Neural cell (in vitro differentiated cells): ENCODE measurements at places on chromosomes 5 and 9. TPM values are rescaled to one million over a fixed set of nuclear protein-coding genes. Genes with fewer than 3 reads are reported as not detected.

GPSM1 gene
- polyA plus RNA-seq = 117 and 148 TPM in 2 replicates

MLANA gene
- not detected in 2 replicates for polyA plus RNA-seq

CATSPER3 gene
- polyA plus RNA-seq = 0.17 and 0.80 TPM in 2 replicates

PCDHB13 gene
- polyA plus RNA-seq = 1.0 and 1.6 TPM in 2 replicates

DDX4 gene
- 0.43 and 0.54 TPM in 2 replicates for polyA plus RNA-seq
